ENCODE measurements at places on chromosomes 7 and 10. TPM values are rescaled to one million over a fixed set of nuclear protein-coding genes. Genes with fewer than 3 reads are reported as not detected.

The PDK4 gene
- total RNA-seq, result 45.0 TPM

The GDI2 gene
- total RNA-seq, result 168 TPM

The RET gene
- total RNA-seq, result 3.1 TPM

The AEBP1 gene
- total RNA-seq, result 164 TPM

The ANKRD7 gene
- total RNA-seq, result 3.0 TPM

The ENKUR gene
- total RNA-seq, result 0.41 TPM

DNA sequence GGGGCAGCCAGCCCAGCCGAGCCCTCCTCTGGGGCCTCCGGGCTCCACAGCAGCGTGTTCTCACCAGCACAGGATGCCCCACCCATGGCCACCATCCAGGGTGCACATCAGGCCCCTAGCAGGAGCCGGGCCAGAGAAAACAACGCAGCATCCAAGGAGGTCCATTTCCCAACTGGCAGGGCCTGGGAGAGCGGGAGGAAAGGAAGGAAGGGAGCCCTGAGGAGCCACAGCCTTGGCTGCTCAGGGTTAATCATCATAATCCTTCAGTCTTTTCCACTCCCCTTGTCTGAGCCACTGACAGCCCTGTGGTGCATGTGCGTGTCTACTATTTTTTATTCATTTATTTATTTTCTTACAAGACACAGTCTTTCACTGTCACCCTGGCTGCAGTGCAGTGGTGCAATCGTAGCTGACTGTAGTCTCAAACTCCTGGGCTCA lies 3.6 kb downstream of the PLAC9 start:
- peak; percentile 89 for DNase-seq

- no peak for DNase-seq
Observed at GRCh38 chr10:99979066-99979685, 30.6 kb downstream of the DNMBP start.

- DNase-seq, result no peak
Observed at GRCh38 chr10:118161461-118162246, 114.9 kb upstream of the RAB11FIP2 start.

- no peak for DNase-seq
Observed at GRCh38 chr7:106042196-106042611, 69.9 kb downstream of the SYPL1 start.

DNA sequence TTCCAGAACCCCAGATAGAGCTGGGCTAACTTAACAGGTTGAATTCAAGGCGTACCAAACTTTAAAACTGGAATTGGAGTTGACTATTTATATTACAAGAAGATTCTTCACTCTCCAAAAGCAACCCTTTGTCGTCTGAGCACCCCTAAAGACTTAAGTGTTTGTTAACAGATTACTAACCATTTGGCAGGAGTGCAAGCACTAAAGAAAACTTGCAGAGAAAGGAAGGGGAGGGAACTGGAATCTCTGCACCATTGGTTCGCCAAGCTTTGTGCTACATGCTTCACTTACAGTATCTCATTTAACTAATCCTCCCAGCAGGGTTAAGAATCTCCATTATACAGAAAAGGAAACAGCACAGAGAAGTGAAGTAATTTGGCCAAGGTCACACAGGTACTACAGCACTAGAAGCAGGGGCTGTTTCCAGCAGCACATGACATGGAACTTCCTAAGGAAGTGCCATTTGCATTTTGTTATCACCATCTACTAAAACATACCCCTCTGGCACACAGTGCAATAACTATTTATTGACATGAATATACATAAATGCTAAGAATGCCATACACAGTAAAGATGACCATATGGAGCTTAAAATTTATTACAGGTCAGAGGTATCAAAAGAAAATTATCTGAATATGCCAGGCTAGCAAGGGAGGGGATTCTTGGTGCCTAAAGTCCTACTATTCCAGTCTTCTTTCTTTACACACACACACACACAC lies 201.2 kb downstream of the KCNMA1 start:
- no peak for DNase-seq

DNA sequence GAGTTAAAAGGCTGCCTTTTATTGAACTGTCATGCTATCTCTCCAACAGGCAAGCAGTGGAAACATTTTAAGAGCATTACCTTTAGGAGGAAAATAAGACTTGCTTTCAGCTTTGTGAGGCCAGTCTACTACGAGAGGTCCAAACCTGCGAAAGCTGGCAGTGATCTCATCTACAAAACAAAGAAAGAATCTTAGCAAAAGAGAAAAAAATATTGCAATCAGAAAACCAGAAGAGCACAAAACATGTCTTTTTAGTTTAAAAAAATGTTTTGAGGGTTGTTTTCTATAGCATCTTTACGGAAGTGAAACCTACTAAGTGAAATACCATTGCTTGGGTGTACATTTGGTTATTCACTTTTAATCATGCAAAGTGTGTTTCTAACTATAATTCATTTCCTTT lies 147.9 kb downstream of the CPEB3 start:
- DNase-seq, result no peak

GRCh38 chr10:122993797-122994336 lies 13.7 kb downstream of the PSTK start:
- no peak for DNase-seq

DNA sequence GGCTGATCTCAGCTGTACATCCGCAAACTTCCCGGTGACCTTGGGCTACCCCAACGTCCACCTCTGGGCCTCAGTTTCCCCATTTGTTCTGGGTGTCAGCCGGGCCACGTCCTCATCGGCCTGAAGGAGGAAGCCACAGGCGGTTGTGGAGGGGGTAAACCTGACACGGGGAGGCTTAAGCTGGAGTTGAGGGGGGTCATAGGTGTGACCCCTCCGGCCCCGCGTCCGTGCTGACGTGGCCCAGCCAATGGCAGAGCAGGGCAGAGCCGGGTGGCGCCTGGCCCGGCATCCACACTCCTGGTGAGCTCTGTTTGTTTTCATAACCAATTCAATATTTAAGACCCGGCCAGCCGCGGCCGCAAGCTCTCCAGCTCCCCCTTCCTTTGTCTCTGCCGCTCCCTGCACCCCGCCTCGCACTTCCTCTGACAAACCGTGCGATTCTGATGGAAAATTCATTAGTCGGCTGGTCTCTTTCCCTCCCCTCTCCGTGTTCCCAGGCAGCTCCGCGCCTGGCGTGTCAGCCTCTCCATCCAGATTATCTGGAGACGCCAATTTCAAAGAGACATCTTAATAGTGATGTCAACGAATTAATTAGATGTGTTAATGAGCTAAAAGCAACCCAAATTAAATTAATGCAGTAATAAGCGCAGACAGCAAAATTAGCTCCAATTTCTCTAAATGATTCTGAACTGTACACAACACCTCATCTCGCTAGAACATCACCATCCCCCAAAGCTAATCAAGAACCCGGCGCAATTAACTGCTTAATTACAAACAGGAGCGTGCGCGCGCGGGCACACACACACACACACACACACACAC lies 55.4 kb downstream of the MICALL2 start:
- DNase-seq, result peak; percentile 67

DNA sequence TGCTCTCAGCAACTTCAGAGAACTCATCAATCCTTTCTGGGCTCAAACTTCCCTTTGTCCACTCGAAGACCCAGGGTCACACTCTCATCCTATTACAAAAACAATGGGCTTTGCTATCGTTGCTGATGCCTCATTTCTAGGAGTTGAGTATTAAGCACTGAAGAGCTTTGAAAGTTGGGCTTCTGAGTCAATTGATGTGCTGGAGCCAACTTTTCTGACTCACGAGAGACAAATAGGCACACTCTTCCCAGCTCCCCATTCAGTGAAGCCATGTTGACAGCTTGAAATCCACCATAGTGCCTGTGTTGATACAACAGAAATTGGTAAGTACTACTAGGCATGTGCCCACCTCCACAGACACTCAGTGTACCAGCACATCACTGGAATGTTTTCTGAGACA lies 97.5 kb upstream of the PRSS58 start:
- no peak for DNase-seq

DNA sequence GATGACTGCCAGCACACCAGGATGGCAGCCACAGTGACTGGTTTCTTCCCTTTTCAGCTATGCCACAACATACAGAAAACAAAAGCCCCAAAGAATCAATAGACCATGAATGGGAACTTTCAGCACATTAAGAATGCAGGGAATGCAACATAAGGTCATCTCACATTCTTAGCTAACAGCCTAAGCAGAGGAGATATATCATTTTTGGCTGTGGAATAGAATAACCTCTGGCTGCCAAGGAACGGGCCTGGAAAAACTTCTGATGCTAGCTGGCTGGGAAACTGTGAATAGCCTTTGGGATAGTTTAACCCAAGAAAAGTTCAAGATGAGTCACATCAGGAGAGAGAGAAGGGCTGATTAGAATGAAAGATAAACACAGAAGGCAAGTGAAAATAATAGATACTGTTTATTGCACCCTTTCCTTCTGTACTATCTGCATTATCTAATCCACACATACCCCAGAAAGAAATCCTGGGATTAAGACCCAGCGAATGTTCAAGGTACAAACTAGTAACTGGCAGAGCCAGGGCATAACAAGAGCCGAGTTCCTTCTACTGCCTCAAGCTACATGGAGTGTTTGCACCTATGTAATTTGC lies 169.2 kb downstream of the SEMA3A start:
- DNase-seq, result no peak

DNA sequence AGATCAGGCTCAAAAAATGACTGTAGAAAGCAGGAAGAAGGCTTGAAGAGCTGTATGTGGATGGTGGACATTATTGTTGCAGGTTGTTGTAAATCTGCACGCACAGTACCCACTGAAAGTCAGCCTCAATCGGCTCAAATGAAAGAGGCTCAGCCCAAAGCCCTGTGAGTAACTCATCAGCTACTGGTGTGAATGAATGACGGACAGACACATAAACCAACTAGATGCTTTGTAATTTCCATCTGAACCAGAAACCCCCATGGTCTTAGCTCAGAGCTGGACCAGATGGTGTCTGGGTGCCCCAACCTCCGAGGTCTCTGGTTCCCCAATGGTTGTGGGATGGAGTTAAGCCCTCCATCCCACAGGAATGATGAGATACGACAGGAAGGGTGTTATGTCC lies 7.4 kb downstream of the CALN1 start:
- DNase-seq, result no peak

DNA sequence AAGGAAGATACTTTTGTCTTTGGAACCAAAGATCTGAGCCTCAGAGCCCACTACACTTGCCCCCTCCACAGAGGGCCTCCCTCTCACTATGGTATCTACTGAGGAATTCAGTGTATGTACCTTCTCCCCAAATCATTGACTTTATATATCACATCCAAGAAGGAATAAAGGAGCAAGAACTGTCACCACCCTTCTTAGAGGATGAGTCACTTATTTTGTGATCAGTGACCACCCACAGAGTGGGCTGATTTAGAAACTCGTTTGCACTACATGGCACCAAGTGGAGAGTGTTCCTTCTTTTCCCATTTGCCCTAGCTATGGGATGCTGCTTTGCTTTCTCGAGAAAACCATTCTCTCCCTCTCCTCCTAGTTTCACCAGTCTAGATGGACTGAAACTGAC lies 5.7 kb downstream of the TMEM243 start:
- DNase-seq, result no peak

DNA sequence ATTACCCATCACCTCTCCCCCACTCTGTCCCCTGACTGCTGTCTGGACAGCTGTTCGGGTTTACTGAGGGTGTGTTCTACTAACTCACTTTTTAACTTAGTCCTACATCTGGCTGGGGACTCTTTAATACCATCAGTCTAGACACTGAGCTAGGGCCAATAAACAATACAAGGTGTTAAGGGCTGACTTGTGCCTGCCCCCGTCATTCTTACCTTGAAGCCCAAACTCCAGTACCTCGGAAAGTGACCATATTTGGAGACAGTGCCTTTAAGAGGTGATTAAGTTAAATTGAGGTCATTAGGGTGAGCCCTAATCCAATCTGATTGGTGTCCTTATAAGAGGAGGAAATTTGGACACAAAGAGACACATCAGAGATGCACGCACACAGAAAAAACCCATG lies 35.7 kb downstream of the STEAP1B start:
- DNase-seq, result no peak

- DNase-seq, result peak; percentile 25
Observed at GRCh38 chr7:2003931-2004812, 228.6 kb downstream of the MAD1L1 start.

DNA sequence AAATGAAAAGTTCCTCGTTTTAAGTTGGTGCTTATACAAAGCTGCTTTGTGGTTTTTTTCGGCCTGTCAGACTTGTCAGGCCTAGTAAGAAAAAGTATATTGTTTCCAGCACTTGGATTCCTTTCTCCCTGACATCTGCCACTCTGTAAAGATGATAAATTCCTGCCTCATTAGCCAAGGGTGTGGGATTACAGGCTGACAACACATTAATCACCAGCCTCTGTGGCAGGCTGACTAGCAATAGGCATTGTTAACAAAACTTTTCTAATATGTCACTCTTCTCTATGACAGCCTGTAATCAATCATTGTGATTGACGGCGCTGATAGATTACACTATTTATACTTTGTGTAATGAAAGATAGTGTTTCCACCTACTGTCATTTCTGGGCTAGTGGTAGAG lies 682.5 kb downstream of the LRMDA start:
- peak; percentile 67 for DNase-seq

DNA sequence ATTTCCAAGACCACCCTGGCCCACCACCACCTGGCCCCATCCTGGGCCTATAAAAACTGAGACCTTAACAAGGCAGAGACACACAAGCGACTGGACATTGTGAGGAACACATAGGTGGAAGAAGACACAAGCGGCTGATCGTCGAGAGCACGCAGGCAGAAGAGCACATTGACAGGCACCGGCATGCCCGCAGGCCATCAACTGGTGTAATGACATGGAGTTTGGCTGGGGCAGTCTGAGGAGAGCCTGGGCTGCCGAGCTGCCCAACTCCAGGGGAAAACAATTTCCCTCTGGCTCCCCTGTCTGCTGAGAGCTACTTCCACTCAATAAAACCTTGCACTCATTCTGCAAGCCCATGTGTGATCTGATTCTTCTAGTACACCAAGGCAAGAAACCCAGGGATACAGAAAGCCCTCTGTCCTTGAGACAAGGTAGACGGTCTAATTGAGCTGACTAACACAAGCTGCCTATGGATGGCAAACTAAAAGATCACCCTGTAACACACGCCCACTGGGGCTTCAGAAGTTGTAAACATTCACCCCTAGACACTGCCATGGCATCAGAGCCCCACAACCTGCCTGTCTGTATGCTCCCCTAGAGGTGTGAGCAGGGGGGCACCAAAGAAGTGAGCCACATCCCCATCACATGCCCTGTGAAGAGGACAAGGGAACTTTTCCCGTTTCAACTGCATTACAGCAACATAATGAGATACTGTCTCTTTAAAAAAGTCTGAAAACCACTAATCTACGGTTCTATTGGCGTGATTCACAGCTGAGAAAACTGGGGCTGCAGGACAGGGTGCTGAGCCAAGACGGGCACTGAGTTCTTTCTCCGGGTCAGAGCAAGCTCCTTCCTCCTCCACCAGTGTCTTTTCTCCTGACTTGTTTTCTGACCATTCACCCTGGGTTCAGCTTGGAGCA lies 18.5 kb upstream of the TNS3 start:
- DNase-seq, result no peak

GRCh38 chr10:34808801-34809745 lies 6.0 kb downstream of the PARD3 start:
- DNase-seq, result peak; percentile 89

- peak; percentile 16 for DNase-seq
Observed at GRCh38 chr7:155984609-155985405, 172.5 kb upstream of the SHH start.

GRCh38 chr10:87079106-87079836 lies 15.4 kb downstream of the GLUD1 start:
- no peak for DNase-seq

- DNase-seq, result peak; percentile 22
Observed at GRCh38 chr7:37732253-37732652, 48.7 kb downstream of the GPR141 start.

- peak; percentile 75 for DNase-seq
Observed at GRCh38 chr10:103645141-103646054, 151.9 kb downstream of the NEURL1 start.

All from kidney (tissue), 22 donors.